Testis (tissue), 5 donors: ENCODE measurements at places on chromosomes 7 and 10. TPM values are rescaled to one million over a fixed set of nuclear protein-coding genes. Genes with fewer than 3 reads are reported as not detected.

DNA sequence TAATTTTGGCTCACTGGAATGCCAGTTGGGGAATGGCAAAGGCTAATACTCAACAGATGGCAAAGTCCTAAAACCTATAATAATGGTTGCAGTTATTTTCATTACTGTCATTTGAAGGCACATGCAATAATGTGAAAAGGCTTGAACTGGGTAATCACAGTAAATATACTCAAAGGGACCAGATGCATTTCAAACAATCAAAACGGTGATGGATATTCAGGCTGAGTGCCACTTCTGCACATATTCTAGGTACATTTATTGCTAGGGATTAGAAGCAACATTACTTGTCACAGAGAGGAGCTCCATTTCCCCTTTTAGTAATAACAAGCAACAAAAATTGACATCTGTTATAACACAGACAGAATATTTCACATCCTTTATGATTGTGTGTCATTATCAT lies 171.8 kb downstream of the NXPH1 start:
- no peak for DNase-seq

- DNase-seq = peak; percentile 20
Observed at GRCh38 chr7:157791261-157791660, 454.5 kb downstream of the DNAJB6 start.

DNA sequence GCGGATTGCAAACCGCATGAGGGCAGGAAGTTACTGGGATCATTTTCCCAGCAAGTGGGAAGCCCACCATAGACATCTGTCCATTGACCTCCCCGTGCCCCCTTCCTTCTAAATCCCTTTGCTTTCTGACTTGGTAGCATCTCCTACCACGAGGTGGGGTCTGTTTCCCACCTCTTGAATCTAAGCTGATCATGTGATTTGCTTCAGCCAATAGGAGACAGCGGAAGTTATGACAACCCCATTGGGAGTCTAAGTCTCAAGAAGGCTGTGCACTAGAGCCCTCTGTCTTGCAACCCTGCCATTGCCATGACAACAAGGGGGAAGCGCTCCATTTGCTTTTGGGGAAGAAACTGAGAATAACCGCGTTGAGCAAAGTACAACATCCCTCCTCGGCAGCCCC lies 39.2 kb upstream of the CARD11 start:
- peak; percentile 29 for DNase-seq

DNA sequence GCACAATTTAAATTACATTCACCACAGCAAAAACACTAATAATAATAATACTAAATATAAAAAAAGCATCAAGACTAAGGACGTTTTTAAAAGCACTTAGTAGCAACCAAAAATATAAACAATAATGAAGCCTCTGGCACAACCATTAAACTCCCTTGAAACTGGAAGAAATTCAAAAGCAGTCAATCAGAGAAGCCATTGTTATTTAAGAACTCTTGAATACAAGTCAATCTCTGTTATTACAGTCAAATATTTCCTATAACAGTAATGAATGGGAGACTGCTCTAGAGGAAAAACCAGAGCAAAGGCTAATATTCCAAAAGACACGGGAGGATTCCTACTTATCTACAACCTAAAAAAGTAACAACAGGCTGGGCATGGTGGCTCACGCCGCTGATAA lies 164.2 kb downstream of the KMT2E start:
- DNase-seq = no peak

- DNase-seq = no peak
Observed at GRCh38 chr10:15211464-15211979, 43.0 kb upstream of the NMT2 start.

DNA sequence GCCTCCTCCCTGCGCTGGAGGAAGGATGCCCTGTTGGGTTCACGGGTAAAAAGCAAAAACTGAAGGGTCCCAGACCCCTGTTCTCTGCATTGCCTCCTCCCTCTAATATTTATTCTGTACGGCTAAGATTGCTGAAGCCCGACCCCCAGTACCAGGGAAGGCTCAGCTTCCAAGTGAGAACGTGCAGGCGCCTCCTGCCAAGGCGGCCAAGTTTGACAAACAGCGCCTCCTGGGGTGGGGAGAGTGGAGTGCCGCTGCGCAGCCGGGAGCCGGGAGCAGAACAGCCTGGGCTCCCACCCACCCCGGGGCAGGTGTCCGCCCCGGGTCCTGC lies 4.7 kb upstream of the EBF3 start:
- DNase-seq = peak; percentile 73

DNA sequence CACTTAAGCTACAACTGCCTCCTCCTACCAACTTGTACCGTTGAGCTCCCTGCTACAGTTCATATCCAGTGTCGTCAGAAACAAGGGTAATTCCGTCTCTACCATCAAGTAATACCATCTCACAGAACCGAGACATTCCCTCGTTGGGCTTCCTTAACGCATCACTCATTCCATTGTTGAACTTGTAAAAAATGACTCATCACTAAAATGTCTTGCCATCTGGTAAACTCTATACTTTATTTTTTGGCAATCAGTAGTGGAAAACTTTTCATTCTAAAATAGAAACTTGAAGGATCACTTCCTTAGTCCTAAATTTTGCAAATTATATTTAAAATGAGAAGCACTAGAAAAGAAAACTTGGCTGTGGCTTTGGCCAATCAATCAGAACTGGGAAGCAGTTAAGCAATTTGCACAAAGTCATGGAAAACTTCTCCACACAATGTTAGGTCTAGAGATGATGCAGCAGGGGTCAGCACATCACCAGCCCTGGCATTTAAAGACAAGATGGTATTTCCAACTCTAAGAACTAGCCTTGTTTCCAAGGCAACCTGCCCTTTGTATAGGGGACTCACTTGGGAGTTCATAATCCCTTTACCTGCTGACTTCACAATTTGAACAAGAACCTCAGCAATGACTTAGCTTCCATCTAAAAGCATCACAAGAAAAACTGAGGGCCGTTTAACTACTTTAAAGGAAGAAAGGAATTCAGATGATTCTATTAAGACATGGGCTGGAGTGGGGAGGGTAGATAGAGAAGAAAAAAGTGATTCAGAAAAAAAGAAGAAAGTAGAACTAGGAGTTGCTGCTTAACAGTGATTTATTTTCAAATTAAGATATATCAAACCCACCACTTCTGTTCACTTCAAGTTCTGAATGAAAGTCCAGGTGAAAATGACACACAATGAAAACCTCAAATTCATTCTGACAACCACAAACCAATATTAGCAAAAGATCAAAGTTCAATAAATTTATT lies 288.1 kb downstream of the PARD3 start:
- DNase-seq = no peak

- no peak for DNase-seq
Observed at GRCh38 chr7:116653204-116653603, 18.8 kb upstream of the MET start.

- DNase-seq = no peak
Observed at GRCh38 chr10:77507291-77507880, 130.2 kb downstream of the KCNMA1 start.

- DNase-seq = no peak
Observed at GRCh38 chr10:67978749-67979148, 94.3 kb downstream of the SIRT1 start.

- no peak for DNase-seq
Observed at GRCh38 chr7:15490291-15490690, 71.5 kb downstream of the AGMO start.

GRCh38 chr10:35795131-35795824 lies 153.2 kb upstream of the FZD8 start:
- no peak for DNase-seq

LIPF gene
- 0.81 TPM for total RNA-seq

CLRN3 gene
- total RNA-seq = not detected

ZNF25 gene
- 12.7 TPM for total RNA-seq

FXYD4 gene
- 1.4 TPM for total RNA-seq

ASB13 gene
- 14.1 TPM for total RNA-seq

SLC13A4 gene
- total RNA-seq = 19.0 TPM

LLCFC1 gene
- 14.1 TPM for total RNA-seq

PTPRN2 gene
- total RNA-seq = 10.8 TPM

DPYSL4 gene
- total RNA-seq = 11.7 TPM
